Fibroblast of skin of scalp (primary cell): ENCODE measurements at places on chromosomes 7 and 10.

GRCh38 chr10:114142018-114142417, 32.0 kb downstream of the CCDC186 start:
- DNase-seq = no peak

DNA sequence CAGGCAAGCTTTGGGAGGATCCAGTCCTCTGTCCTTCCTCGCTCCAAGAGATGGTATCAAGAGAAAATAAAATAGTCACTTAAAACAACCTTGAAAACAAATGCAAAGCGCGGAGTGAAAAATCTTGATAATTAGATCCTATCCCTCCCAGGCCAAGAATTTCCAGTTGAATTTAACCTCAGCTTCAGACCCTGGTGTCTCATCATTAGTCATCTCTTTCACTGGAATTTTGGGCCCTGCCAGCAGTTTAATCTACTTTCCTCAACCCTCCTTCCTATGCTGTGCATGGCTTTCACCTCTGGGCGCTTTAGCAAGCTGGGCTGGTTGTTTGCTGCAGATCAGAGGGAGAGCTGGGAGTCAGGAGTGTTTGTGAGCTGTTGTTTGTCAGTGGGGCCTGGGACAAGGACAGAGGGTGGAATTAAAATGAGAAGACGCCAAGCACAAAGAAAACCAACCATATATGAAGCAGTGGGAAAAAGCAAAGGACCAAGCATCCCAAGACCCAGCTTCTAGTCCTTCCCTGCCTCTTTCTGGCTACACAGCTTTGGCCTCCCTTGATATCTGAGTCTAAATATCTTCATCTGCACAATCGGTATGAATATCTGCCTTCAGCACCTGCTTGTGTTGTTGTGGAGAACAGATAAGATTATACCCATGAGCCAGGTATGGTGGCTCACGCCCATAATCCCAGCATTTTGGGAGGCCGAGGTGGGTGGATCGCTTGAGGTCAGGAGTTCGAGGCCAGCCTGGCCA, 13.5 kb downstream of the MYOF start:
- peak; percentile 95 for DNase-seq

DNA sequence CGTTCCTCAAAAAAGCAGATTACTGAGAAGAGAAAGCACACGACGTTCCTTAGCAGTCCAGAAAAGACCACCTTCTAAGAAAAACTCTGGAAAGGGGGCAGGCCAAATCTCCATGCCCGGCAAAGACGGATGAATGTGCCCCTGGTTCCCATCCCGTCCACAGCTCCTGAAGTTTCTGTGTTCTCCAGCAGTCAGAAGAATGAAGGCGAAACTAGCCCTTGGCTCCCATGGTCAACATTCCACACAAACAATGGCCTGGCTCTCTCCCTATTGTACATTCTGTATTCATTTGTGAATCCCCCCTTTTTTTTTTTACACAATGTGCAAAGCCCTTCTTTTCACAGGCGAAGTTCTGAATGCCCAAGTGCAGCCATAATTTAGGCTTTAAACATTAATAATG, 5.3 kb downstream of the CTBP2 start:
- DNase-seq = no peak

GRCh38 chr7:140161047-140161446, 15.7 kb downstream of the KDM7A start:
- DNase-seq = no peak

DNA sequence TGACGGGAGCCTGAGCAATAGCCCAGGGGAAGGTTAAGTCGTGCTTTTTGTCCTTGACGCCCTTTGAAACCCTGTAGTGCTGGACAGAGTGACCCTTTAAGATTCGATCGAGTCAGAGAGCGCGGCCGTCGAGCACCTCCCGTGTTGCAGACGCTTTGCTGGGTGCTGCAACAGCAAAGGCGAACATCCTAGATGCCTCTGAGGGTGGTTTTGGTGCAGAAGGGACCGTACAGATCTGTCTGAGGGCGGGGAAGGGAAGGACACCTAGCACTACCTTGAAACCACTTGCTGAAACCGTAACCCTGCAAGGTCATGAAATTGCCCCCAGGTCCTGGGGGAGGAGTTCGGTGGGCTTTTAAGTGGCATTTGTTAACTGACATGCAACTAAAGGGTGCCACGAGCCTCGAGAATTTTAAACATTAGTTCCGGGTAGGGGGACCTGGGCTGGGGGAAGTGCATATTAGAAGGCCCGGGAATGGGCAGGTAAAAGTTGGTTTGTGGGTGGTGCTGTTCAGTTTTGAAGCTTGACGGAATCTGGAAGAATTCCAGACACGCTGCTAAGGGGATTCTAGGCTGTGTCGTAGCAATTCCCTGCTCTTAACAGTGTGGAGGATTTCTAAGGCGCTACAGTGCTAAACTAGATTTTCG, 786 bp downstream of the ATP5F1C start:
- DNase-seq = peak; percentile 24

DNA sequence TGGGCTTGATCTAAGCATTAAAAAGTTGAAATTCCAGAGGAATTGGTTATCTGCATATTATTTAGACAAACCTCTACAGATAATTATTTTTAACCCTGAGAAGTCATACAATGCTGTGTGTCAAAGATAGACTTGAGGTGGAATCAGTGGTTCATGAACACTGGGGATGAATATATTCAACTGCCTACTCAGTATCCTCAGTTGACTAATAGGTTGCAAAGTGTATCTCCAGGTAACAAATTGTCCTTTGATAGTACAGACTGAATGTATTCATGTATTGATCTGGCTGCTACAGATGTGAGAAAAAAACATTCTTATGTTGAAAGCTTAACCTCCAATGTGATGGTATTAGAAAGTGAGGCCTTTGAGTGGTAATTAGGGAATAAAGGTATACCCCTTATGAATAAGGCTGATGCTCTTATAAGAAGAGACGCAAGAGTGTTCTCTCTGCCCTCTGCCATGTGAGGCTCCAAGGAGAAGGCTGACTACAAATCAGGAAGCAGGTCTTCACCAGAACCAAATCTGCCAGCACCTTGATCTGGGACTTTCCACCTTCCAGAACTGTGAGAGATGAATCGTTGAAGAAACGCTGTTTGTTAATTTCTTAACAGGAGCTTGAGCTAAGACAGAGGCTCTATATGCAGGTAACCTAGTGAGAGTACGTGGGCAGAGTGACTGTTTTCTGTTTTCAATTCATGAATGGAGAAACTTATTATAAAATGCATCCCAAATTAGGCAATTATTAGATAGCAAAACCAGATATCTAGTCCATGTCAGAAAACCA, 7.5 kb downstream of the MRPL32 start:
- no peak for DNase-seq

DNA sequence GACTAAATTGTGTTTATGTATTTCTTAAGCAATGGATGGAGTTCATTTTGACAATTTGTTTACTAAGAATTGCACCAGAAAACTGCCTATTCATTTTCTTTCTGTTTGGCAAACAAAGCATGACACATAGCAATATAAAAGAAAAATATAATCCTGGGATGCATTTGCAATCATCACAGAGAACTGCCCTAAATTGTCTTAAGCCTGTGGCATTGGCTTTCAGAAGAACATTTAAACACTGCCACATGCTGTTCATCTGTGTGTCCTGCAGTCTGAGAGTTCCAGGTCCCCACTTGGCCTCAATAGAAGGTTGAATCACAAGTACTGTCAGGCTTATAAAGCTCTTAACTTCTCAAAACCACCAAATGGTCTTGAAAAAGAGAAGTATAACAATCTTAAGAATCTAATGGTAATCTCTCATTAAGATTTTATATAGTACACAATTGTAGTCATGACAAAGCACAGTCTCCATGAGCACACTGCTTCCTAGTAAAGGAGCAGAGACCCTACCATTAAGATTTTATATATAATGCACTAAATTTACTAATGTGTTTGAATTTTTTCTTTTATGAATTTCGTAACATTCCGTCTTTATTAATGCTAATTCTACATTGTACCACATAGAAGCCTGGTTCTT, 29.9 kb downstream of the RNLS start:
- DNase-seq = peak; percentile 75

DNA sequence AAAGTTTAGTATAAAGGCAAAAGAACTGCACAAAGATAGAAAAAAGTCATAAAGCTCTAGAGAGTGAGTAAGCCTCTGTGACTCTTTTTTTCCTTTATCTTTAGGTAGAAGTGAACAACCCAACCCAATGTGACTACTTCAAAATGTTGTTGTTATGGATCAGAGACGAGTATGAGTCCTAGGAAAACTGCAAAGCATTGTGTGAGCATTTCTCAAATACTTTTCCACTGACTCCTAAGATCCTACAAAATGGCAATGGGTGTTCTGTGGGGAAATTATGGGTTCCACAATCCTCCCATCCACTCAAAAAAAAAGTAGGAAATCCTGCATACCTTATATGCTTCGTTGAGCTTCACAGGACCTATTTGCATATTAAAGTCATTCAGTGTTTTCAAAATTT, 177.1 kb downstream of the DGKI start:
- peak; percentile 57 for DNase-seq

GRCh38 chr7:52143219-52143618, 826.6 kb upstream of the COBL start:
- no peak for DNase-seq

GRCh38 chr10:93488956-93489528, 6.9 kb upstream of the MYOF start:
- DNase-seq = peak; percentile 84

- no peak for DNase-seq
Measured at GRCh38 chr10:73837072-73837471, 25.7 kb upstream of the NDST2 start.

DNA sequence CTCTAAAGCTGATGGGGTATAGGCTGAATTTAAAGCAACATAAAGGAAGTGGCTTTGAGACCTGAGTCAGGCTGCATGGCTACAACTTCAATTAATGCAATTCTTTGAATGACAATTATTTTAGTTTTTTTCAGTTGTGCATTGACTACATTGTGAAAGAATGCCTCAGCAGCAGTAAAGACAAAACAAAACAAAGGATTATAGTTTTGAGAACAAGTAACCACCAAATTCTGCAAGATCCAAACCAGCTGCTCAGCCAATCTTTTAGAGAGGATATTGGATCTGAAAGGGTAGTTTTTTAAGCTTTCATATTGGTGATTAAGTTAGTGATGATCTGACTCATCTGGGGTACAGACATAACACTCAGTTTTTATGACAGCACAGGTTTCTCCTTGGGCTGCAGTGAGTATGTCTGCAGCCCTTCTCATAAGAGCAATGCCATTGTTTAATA, 40.6 kb upstream of the ABCA13 start:
- DNase-seq = peak; percentile 74

GRCh38 chr10:111390813-111391563, 314.2 kb downstream of the ADRA2A start:
- no peak for DNase-seq

DNA sequence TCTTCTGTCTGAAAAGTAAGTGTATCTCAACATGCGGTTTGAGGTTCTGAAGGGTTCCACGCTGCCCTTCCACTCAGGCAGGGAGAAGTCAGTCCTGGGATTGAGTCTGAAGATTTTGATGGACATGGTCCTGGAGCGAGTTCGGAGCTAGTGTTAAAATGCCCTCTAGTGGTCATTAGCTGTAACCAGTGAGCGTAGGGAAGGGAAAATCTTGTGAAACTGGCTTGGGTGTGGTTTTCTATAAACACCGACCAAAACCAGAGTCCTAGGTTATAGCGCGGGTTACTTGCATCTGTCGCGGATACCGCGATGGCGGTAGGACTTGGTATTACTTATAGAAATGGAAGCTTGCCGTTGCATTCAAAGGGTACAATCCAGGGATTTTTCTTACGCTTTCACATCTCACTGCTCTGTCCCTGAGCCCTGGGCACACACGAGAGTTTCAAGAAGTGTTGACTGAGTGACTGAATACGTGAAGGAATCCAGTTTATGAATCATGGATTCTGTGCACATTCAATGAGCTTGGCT, 348.2 kb upstream of the C7orf33 start:
- DNase-seq = peak; percentile 48

- DNase-seq = no peak
Measured at GRCh38 chr10:23419201-23419600, 19.7 kb upstream of the OTUD1 start.

DNA sequence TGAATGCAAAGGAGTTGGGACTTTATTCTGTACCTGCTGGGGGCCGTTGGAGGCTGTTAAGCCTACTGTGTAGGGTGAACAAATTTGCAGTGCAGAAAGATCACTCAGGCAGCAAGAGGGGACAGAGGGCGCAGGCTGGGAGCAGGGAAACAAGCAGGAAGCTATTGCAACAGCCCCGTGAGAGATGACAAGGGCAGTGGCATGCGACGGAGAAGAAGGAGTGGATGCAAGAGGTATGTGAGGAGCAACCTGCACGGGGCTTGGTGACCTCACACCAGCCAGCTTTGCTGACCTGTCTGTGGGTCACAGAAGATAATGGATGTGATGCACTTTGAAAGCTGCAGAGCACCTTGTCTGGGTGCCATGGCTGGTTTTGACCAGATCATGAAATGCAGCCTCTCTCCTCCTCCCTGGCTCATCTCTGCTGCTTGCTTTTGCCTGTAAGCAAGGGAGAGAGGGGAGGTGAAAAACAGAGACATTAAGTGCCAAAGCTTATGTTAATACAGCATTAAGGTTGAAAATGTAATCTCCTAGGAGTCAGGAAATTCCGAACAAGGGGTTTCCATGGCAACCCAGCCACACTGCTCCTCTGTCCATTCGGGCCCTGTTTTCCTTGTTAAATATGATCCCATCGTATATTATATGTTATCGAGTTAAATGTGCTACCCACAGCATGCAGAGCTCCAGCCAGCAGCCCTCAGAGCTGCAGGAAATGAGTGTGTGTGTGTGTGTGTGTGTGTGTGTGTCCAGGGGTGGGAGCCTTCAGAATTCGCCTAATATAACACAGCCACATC, 314.3 kb upstream of the ZMIZ1 start:
- DNase-seq = peak; percentile 93

- peak; percentile 84 for DNase-seq
Measured at GRCh38 chr7:47763063-47763974, 181.4 kb upstream of the TNS3 start.

DNA sequence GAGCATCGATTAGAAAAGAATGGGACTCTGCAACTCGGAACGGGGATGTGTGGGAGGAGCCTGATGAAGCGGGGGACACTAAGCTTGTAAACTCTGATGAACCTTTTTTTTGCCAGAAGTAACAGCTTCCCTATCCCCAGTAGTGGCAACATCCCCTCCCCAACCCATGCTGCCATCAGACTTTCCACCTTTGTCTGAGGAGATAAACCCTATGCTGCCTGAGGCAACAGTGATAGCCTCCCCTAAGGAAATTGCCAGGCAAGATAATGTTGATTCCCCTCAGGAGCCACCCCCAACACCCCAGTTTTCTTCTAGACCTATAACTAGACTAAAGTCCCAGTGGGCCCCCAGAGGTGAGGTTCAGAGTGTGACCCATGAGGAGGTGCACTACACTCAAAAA, 173.7 kb downstream of the AKR1D1 start:
- DNase-seq = no peak
